ENCODE measurements at places on chromosomes 7 and 10.

- no peak for DNase-seq
Observed at GRCh38 chr7:14414274-14414986, 425.0 kb upstream of the ETV1 start.

DNA sequence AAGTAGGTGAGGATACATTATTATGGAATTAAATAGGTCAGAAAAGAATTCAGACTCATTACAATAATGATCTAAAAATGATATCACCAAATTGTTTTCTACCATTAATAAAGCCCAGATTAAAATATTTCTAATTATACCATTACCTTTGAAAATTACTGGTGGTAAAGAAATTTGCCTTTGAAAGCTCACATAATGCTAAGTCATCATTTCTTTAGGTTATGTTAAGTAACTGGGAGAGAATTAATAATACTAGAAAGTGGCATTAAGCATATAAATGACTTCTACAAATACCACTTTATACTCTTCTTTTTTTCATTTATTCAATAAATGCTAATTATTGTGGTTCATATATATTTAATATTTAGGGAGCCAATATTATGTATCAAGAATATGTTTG lies 641.2 kb upstream of the LRRTM3 start:
- DNase-seq = no peak

- DNase-seq = no peak
Observed at GRCh38 chr10:71938211-71938610, 26.0 kb upstream of the CHST3 start.

DNA sequence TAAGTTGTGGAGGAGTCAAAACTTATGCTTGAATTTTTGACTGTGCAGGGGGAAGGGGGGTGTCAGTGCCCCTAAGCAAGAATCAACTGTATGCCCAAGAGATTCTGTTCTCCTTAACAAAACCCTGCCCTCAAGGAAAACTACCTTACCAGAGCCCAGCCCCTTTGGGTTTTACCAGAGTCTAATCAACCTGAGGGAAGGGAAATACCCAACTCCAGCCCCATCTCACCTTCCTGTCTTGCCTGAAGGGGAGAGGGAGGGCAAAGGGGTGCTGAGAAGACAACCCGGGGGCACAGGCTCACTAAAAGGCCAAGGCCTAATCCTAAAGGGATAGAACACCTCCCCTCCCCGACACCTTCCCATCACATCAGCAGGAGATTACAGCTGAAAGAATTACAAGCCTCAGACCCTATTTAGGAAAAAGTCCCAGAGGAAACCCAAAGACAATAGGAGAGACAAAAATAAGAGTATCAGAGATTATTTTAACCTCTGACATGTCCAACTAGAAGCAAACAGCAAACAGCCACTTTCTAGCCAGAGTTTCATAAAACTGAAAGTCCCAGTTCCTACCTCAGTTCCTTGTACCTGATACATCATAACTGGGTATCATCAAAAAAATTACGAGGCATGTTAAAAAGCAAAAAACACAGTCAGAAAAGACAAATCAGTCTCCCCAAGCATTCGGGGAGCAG lies 26.8 kb upstream of the C7orf33 start:
- no peak for DNase-seq

DNA sequence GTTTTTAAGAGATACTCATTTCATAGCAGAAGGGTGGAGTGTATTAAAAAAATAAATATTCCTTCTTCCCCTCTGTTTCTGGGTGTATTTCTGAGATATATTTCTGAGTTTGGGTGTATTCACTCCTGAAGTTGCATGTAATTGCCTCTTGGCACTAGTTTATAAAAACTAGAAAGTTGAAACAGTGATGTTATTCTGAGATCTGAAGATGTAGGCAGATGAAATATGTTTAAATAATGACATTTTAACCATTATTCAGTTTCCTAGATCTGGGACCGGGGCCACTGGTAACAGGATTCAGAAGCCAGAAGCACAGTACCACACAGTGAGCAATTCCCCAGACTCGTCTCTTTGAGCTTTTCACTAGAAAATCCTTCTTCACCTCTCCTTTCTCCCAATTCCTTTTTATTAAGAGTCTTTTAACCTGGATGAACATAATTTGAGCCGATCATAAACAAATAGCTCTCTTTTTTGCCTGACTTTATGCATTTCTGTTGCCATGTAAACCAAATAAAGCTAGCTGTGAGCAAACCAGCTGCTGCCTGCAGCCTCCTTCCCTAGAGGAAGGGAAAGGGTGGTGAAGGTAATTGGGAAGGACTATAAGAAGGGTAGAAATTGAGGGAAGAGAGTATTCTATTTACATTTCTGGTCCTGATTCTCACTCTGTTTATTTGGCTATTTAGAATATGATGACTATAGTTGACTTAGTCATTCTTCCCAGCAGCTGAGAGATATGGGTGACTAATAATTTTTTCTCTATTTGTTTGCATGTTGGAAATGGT lies 101.8 kb upstream of the STRIP2 start:
- DNase-seq = peak; percentile 39

- DNase-seq = peak; percentile 22
Observed at GRCh38 chr7:80775897-80776296, 137.5 kb downstream of the CD36 start.

DNA sequence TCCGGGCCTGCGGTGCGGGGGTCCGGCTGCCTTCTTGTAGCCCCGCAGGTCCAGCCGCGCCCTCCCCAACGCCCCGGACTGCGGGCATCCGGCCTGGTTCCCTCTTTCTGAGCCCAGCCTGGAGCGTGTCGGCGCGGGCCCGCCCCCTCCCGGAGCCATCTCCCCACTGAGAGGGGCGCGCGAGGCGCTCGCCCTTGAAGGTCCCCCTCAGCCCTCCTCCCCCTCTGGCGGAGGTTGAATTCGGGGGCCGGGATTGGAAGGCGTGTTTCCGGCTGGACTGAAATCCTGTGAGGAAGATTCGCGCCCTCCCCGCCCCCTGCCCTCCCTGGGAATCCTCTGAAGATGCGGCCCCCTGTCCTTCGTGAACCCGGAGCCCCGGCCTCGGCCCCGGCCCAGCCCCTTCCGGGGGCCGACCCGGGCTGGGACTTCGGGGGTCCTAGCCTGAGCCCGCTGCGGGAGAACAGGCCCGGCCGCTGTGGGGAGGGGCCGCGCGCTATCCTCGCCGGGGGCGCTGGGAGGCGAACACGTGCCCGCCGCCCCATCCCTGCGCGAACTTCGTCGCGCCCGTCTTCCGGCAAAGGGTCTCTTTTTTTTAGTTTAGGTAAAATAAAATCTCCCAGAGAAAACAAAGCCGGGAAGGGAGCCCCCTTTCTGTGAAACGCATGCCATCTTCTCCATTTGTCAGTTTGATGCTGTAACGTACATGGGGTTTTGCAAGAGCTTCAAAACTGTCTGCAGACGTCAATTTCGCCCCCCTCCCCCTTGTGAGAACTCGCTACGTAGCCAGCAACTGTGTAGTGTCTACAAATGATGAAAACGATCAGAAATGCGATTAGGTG lies 636 bp downstream of the PDCD4 start:
- peak; percentile 88 for DNase-seq

- no peak for DNase-seq
Observed at GRCh38 chr7:25887795-25888559, 264.0 kb upstream of the NFE2L3 start.

- no peak for DNase-seq
Observed at GRCh38 chr7:33054261-33054964, 8.2 kb downstream of the NT5C3A start.

- no peak for DNase-seq
Observed at GRCh38 chr10:81914736-81915503, 39.9 kb downstream of the NRG3 start.

DNA sequence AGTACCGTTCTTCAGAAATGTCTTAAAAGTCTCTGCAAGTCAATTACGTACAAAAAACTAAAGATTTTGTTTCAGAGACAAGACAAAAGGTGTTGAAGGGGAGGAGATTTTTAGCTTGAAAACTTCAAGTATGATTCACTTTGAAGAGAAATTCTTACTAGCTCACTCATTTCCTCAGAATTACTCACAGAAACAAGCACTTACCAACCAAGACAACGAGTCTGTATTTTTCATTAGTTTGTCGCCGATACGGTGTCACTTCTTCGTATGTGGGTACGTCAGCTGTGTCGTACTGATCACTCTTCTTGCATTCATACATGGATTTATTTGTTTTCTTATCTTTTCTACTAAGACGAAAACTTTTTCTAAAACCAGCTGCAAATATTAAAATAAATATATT lies 90.6 kb upstream of the ODAD2 start:
- no peak for DNase-seq

DNA sequence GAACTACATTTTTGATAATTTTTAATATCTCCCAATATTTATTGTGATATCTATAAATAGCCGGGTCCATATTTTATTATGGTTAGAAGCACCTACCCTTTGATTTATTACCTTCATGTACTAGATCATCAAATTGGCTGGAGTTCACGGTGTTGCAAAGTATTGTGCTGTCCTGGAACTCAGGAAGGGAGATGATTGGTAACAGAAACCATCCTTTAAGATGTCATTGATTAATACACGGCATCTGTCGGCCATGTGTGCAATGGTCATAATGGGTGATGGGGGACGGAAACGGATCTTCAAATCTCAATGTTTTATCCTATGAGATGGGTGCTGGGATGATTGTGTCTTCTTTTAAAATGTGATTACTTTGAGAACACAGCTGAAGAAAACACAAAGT lies 157.0 kb downstream of the NEBL start:
- no peak for DNase-seq

- DNase-seq = peak; percentile 63
Observed at GRCh38 chr10:71776481-71776925, 3.2 kb upstream of the VSIR start.

DNA sequence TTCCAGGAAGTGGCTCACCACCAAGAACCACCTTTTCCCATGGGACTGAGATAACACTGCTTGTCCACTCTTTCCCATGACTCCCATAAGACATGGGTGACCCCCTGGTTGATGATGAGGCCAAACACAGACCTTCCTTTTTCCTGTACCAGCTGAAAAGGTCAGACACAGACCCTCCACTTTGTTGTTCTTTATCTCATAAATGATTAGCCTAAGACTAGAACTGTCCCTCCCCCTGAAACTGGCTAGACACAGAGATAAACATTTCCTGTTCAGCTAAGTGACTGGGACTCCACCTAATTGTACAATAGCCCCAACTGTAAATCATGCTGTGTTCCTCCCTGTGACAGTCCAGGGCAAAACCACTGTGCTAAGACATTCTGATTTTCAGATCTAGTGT lies 8.2 kb upstream of the NRG3 start:
- no peak for DNase-seq

DNA sequence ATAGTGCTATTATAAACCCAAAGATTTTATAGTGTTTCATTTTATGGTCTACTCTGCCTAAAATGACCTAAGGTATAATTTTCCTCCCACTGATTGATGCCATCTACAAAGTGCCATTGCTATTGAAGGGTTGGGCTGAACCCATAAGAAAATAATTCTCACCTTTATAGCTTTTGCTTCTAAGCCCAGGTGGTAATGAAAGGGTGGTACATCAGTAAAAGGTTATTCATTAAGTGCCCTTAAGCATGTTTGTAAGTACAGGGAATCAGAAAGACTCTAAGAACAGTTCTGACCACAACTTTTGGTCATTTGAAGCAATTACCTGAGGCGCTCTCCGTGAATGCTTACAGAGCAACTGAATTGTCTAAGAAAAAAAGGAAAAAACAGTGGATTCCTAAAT lies 1247.3 kb downstream of the NXPH1 start:
- no peak for DNase-seq

DNA sequence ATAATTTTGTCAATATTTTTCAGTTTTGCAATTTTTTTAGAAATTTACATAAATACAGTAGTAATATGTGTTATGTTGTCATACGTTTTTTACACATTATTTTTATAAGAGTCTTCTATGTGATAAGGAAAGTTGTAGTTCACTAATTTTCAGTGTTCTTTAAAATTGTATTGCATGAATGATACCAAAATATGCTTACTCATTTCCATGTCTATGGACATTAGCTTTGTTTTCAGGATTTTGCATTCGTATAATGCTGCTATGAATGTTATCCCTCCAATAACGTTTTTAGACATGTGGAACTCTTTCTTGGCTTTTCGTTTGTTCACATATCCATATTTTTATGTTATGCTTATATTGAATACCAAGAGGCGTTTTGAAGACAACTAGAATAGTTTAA lies 260.0 kb downstream of the ARL4A start:
- no peak for DNase-seq

DNA sequence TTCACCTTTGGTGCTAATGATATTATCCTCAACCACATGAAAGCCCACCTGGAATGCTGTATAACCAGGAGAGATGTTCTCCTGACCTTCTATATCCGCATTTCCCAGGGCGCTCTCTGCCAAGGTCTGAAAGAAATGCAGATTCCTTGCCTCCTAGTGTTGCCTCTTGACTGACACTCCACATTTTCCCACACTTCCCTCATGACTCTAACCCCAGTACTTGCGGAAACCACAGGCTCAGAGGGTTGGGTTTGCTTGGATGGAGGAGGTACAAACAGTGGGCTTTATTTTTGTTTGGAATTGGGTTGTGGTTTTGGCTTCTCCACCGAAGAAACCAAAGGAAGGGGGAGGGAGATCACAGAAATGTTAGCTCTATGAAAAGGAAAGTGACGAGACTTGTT lies 222.9 kb upstream of the CELF2 start:
- DNase-seq = no peak

- no peak for DNase-seq
Observed at GRCh38 chr7:31687024-31687748, at the start of gene PPP1R17. Gene PPP1R17, plus strand, starts transcription at chr7:31687215. Its CDS starts 5,227 bp downstream, at chr7:31692442.

DNA sequence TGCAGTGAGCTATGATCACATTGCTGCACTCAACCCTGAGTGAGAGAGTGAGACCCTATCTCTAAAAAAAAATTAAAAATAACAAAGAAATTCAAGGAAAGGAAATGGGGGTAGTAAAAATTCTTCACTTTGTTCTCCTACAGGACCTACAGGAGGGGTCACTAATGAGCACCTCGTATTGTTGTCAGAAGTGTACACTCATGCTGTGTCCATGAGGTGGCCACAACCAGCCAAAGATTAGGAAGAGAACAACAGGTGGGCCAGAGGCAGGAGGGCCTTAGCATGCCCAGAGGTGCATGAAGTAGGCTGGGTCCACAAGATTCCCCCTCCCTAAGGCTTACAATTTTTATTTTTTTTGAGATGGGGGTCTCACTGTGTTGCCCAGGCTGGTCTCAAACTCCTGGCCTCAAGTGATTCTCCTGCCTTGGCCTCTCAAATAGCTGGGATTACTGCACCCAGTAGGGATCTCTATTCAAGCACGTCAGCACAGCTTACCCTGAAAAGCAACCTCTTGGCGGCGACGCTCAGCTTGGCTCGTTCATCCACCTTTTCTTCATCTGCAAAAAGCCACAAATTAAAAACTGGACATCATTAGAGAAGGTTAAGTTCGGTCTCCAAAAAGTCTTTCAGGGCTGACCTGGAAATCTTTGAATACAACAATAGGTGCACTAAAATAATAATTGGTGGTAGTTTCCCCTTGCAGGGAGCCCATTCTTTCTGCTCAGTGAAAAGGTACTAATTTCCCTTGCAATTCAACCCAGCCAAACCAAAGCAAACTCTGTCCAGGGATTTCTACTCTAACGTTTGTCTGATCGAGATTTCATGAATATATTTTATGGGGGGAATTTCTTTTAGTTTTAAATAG lies 104.4 kb downstream of the SVIL start:
- no peak for DNase-seq

- DNase-seq = peak; percentile 45
Observed at GRCh38 chr10:78250313-78251015, 216.8 kb downstream of the RPS24 start.

Measured in suppressor macrophage treated with lipopolysaccharide for 4 hours (primary cell).